Activated CD4-positive, alpha-beta T cell treated with anti-CD3 and anti-CD28 coated beads for 48 hours (primary cell): ENCODE measurements at places on chromosomes 3 and 15.

GRCh38 chr3:177335728-177336127 lies 138.4 kb upstream of the TBL1XR1 start:
- DNase-seq, result no peak

DNA sequence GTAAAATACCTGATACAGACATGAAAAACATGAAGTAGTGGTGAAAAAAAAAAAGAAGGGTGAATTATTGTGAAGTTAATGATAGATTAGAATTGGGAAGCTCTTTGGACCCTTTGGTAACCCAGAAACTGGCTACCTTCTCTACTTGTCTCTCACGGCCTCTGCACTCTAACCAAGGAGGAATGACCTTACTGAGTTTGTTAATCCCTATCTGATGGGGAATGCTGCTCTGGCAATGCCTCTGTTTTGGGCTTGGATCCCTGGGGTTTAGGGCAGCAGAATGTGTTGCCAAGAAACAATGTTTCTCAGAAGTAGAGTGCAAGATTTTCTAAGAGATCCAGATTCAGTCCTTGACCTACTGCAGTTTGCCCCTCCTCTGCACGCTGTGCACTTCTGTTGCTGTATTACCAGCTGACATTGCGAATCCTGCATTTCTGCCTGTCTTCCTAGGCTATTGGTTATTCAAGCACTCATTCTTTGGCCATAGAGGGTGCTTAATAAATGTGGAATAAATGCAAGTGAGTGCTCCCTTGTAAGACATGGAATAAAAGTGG lies 49.2 kb upstream of the MAP3K13 start:
- DNase-seq, result no peak

DNA sequence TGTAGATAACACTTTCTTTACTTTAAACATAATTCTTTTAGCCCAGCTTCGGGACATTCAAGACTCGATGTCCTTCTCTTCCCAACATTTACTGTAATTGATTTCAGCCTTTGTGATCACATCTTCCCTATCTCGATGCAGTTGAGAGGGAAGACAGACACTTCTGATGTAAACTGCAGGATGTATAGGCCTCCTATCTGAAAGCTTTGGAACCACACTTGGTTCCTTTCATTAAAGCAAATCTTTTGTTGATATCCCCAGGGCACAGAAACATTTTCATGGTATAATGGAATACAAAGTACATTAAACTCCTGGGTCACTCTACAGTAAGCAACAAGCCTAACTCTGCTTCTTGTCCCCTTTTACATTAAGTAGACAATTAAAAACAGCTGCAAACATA lies 6.4 kb downstream of the GRM7 start:
- DNase-seq, result no peak

DNA sequence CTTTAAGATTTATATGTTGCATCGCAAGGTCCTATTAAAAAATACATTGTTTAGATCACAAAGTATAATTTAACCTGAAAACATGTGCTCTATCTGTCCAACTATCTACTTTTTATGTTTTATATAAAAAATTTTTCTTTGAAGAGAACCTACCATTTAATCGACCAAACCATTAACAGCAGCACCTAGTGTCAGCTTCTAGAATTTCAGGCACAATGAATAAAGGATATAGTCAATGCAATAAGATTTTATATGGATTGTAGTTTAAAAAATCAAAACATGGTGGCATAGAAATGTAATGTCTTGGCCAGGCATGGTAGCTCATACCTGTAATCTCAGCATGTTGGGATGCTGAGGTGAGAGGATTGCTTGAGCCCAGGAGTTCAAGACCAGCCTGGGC lies 313.7 kb downstream of the GAP43 start:
- DNase-seq, result no peak

GRCh38 chr3:188468662-188469061 lies 314.7 kb downstream of the LPP start:
- DNase-seq, result no peak

- DNase-seq, result peak; percentile 77
These were observed 8.2 kb upstream of the ZNF589 start for GRCh38 chr3:48232734-48233133.

DNA sequence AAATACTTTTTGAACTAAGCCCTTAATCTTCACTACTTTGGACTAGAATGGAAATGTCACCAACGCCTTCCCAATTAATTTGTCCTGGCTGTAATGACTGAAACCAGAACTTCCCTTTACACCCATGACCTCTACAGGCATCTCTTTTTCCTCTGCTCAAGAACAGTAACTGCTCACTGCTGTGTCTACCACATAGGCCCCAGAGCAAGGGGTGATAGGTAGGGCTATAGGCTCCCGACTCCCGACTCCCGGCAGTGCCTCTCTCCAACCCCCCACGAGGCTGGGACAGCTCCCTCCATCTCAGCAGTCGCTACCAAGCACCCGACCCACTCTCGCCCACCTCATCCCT lies 384 bp upstream of the LEKR1 start:
- DNase-seq, result no peak
